ENCODE measurements at places on chromosomes 12 and 14.

- no peak for ATAC-seq
These were observed 37.7 kb downstream of the NEUROD4 start for GRCh38 chr12:55057481-55057880.

- ATAC-seq = no peak
These were observed 70.5 kb downstream of the SERPINA3 start for GRCh38 chr14:94682736-94683135.

- no peak for ATAC-seq
These were observed 12.1 kb downstream of the MDM1 start for GRCh38 chr12:68319988-68320623.

- no peak for ATAC-seq
These were observed 179.0 kb downstream of the RIMBP2 start for GRCh38 chr12:130537051-130537450.

DNA sequence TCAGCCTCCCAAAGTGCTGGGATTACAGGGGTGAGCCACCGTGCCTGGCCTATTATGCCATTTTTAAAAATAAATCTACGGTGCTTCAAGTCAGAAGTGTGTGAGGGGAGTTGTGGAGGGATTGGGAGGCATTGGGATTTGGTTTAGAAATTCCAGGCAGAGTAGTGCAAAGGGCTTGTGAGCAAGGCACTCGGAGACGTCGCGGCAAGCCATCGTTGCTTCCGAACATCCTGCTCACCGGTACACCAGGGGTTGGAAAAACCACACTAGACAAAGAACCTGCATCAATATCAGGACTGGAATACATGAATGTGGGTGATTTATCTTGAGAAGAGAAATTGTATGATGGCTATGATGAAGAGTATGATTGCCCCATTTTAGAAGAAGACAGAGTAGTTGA lies 227.0 kb downstream of the ALG10 start:
- ATAC-seq = no peak

DNA sequence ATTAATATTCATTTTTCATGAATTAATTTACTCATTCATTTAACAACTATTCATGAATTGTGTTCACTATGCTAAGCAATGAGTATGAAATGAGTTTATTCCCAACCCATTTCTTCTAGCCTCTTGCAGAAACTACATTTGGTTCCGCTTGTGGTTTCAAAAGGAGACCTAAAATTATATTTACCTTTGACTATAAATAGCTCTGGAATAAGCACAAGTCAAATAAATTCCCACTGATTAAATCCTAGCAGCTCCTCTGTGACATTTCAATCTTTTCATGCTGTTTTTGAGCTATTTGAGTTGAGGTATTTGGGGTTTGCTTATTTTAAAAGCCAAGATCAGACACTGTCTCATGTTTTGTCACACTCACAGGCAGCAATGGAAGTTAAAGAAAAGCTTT lies 46.9 kb downstream of the DUSP6 start:
- no peak for ATAC-seq

- no peak for ATAC-seq
These were observed 250.1 kb downstream of the DIO2 start for GRCh38 chr14:79961197-79961596.

Data from activated T-helper 17 cell treated with anti-CD3 and anti-CD28 coated beads, Interleukin-2, amount 50 U/mL, for 72 hours (primary cell).